CD4-positive, alpha-beta memory T cell (primary cell): ENCODE measurements at places on chromosomes 1 and 21. TPM values are rescaled to one million over a fixed set of nuclear protein-coding genes. Genes with fewer than 3 reads are reported as not detected.

Gene BEND5
- total RNA-seq, result 1.2 TPM

Gene TAS1R1
- total RNA-seq, result not detected

Gene FAM20B
- 29.6 TPM for total RNA-seq

Gene RPTN
- total RNA-seq, result not detected
